Articular chondrocyte of knee joint (primary cell): ENCODE measurements at places on chromosomes 4 and X. TPM values are rescaled to one million over a fixed set of nuclear protein-coding genes. Genes with fewer than 3 reads are reported as not detected.

The CACNA1F gene
- total RNA-seq = under 0.01 TPM in 1 of 2 replicates, not detected in the other

The IL1RAPL1 gene
- not detected in 2 replicates for total RNA-seq

The POF1B gene
- not detected in 2 replicates for total RNA-seq

The IDUA gene
- 15.0 and 21.1 TPM in 2 replicates for total RNA-seq

The HS6ST2 gene
- not detected in 2 replicates for total RNA-seq

The RBM47 gene
- 0.52 and 1.4 TPM in 2 replicates for total RNA-seq

The RPS3A gene
- total RNA-seq = 2,457 and 2,843 TPM in 2 replicates

The NOX1 gene
- total RNA-seq = not detected in 2 replicates

The HSFX2 gene
- 0.22 TPM in 1 of 2 replicates, not detected in the other for total RNA-seq

The HMX1 gene
- total RNA-seq = not detected in 2 replicates

The UGT2B7 gene
- not detected in 2 replicates for total RNA-seq

The SHROOM3 gene
- total RNA-seq = 18.3 and 18.4 TPM in 2 replicates

The COL4A5 gene
- total RNA-seq = 0.13 and 0.86 TPM in 2 replicates

The GABRG1 gene
- not detected in 2 replicates for total RNA-seq

The TCEAL8 gene
- total RNA-seq = 152 and 168 TPM in 2 replicates

The IQSEC2 gene
- 13.6 and 14.8 TPM in 2 replicates for total RNA-seq

The USP17L26 gene
- total RNA-seq = not detected in 2 replicates
